ENCODE measurements at places on chromosomes 11 and 22.

DNA sequence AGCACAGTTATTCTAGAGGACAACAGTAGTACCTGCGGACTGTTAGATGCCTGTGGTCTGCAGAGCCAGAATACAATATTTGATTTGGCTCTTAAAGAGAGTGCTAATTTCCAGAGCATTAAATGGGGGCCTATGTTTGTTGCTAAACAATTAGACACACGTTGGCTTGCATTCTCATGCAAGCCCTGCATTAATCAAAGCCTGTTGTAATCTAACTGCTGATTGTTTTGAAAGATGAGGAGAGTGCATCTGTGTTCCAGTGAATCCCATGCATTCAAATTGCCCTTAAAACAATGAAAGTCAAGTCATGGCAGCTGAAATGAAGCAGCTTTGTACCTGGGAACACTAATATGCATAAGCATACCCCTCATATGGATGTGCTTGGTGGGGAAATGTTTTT is 419.4 kb downstream of the DYNC2H1 start:
- DNase-seq = no peak

- no peak for DNase-seq
Measured at GRCh38 chr11:39992551-39992950, 1466.9 kb downstream of the LRRC4C start.

DNA sequence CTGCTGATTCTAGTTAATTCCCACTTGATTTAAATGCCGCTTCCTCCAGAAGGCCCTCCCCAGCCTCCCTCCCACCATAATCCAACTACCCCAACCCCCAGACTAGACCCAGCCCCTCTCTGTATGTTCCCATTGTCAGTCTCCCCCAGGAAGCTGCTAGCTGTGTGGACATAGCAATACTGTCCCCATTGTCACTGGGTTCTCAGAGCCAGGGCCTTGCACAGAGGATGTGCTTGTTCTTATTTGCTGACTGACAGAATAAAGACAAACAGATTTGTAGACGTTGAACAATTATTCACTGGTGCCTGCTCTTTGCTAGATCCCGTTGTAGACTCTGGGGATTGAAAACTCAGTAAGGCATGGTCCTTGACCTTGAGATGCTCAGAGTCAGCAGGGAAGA is 45.7 kb upstream of the NAV2 start:
- DNase-seq = no peak

DNA sequence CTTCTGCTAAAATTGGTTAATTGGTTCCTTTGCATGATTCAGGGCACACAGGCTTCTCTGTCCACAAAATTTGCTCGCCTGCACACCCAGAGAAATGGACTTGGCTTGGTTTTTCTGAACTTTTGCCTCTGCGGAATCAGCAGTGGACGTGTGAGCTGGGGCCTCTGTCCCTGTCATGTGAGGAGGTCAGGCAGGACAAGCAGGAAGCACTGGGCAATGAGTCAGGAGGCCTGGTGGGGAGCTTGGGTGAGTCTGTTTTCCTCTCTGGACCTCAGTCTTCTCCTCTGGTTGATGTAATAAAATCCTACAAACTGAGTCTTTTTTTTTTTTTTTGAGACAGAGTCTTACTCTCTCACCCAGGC is 10.4 kb upstream of the CELSR1 start:
- no peak for DNase-seq

GRCh38 chr22:37926771-37927636 is 20.9 kb downstream of the MICALL1 start:
- DNase-seq = no peak

DNA sequence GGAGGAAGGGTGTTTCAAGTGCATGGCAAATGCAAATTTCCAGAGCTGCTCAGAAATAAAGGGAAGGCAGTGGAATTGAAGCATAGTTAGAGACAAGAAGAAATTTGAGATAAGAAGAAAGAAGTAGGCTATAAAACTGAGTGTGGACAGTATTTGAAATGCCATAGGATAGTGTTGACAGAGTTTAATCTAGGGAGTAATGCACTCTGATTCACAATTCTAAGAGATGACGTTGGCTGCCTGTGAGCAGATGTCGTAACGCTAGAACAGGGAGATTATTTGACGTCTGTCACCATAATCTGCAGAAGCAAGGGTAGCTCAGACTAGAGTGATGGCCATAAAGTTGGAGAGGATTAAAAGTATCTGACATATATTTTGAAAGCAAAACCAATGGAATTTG is 389.9 kb upstream of the KIRREL3 start:
- no peak for DNase-seq

DNA sequence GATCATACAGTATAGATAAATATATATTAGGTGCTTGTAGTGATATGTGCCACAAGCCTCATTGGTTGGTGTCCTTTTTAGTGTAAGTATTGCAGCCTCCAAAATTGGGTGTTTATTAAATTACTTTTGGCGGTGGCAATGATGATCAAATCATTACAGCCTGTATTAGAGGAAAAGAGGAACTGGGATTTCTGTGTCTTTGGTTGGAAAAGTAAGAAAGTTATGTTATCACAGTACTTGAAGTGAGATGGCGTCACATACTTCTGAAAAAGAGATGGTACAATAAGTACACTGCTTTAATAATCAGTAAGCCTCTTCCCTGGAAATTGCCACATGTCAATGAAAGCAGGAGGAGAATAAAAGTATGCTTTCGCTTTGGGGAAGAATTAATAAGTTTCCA is 523 bp upstream of the MPZL3 start:
- no peak for DNase-seq

DNA sequence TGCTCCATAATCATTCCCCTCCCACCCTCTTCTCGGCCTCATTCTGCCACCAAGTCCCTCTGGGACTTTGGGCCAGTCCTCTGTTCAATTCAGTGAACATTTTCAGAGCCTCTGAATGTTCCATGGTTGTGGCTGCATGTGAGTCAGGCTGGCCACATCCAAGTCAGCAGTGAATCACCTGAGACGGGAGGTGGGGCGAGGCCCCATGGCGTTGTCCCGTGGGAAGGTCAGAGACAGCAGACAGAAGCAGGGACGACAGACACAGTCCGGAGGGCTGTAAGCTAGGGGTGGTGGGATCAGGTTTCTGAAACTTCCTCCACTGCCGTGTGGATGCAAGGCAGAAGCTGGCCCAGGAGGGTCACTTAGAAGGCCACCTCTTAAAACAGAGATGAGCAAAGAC is 324.8 kb downstream of the MN1 start:
- no peak for DNase-seq

GRCh38 chr11:13354335-13354734 is 76.7 kb downstream of the BMAL1 start:
- no peak for DNase-seq

- DNase-seq = no peak
Measured at GRCh38 chr11:62030071-62030684, 62.7 kb upstream of the FTH1 start.

DNA sequence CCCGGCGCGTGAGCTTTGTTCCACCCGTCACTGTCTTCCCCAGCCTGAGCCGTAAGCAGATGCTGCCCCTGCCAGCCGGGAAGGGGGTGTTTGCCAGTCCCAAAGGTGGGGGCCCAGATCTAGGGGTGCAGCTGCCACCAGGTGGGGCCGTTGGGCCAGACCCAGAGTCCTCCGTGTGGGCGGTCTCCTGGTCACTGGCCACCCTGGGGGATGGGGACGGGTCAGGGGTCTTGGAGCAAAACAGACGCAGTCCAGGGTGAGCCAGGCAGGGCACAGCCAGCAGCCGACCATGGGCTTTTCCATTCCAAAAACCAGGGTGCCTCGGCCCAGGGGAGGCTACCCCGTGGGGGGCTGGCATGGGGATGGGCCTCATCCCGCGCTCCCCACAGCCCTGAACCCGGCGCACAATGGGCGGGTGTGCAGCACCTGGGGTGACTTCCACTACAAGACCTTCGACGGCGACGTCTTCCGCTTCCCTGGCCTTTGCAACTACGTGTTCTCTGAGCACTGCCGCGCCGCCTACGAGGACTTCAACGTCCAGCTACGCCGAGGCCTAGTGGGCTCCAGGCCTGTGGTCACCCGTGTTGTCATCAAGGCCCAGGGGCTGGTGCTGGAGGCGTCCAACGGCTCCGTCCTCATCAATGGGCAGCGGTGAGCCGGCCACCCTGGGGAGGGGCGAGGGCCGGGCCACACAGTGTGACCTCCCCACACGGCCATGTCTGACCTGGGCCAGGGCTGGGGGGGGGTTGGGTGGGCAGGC is 3.5 kb downstream of the MUC5B start:
- DNase-seq = no peak

GRCh38 chr11:66386171-66387069 is 14.9 kb upstream of the SLC29A2 start:
- peak; percentile 76 for DNase-seq

DNA sequence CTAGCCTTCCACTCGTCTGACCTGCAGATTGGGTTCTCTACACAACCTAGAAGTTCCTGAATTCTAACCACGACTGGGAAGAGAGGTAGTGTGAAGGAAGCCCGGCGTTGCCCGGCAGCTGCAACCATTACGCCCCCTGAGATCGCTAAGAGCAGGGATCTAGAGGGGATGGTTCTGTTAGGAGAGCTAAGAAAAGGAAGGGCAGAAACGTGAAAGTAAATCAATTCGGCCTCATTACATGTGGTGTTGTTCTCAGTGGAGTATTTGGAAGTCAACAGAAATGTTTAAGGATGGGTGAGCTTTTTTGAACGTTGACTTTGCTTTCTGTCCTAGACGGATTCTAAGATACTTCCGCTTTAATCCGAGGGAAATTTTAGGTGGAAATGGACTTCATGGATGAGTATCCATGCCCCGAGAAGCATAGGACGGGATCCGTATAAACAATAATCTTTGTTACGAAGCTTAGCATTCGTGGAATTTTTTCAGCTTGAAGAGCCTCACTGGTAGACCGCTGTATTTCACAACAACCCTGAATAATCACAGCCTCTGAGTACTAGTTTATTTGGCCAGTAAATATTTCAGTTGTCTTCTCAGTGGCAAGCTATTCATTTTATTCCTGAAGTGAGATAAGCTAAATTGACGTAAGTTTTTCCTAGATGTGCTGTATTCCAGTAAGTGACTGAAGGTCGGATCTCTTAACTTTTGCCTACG is 629 bp downstream of the ATP5MG start:
- DNase-seq = no peak

GRCh38 chr22:28594076-28594796 is 85.4 kb downstream of the TTC28 start:
- no peak for DNase-seq

DNA sequence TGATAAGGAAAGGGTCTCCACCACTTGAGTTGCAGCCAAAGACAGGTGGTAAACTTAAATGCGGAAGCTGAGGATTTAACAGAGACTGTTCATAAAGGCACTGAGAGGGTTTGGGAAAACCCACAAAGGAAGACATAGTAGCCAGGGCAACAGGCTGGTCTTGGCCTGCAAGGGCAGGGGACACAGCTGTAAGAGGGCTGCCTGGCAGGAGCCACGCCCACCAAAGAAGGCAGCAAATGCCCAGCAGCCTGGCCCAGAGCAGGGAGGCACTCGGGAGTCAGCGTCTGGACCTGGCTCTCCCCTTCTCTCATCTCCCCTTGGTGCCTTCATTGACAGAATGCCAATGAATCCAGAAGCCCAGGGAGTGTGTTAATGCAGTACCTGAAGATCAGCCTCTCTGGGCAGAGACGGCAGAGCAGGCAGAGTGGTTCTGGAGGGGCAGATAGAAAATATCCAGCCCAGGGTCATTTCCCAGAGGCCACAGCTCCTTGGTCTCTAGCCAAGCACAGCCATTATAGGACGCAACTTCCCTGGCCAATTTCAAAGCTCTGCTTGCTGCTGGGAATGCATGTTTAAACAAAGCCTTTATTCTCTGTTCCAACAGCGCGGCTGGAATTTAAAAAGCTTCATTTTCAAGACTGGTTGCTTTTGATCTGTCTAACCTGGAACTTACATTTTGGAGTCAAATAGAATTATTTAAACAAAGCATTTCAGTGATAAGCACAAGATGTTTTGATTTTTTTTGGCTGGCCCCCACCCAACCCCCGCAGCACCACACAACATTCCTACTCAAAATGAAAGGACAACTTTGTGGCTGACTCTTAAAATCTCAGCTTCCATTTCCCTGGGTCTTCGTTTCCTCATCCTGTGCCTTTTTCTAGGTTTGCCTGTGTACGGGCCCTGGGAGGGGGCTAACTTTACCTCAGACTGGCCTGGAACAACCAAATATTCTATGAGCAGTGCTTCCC is 125.6 kb upstream of the LMO1 start:
- no peak for DNase-seq

- DNase-seq = no peak
Measured at GRCh38 chr11:72683782-72684200, 9.6 kb upstream of the PDE2A start.

DNA sequence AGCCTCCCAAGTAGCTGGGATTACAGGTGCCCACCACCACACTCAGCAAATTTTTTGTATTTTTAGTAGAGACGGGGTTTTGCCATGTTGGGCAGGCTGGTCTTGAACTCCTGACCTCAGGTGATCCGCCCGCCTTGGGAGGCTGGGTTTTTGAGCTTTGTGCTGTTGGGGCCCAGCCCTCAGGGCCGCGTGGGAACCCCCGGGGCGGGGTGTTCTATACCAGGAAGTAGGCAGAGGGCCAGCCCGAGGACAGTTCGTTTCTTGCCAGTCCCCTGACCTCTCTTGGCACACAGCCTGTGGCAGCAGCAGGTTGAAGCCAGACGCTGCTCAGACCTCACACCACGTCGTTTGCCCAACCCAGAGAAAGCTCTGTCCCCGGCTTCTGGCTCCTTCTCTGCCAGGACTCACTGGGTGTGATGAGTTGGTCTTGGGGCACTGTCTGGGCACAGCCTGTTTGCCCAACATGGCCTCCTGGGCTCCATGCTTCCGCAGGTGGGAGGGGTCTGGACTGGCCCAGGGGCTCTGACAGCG is 24.9 kb upstream of the CHKA start:
- DNase-seq = peak; percentile 94

DNA sequence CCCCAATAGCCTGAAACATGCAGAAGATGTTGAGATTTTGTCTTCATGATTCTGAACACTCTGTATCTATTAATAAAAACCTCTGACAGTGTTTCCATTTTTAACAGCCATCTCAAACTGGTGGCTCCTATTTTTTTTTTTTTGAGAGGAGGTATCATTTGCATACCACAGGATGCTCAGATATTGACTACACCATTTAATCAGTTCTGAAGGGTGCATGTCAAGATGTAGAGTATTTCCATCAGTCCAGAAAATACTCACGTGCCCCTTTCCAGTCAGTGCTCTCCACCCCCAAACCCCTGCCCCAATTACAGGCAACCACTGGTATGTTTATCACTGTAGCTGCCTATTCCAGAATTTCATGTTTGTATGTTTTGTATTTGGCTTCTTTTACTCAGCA is 85.3 kb upstream of the SORL1-AS1 start:
- DNase-seq = no peak

DNA sequence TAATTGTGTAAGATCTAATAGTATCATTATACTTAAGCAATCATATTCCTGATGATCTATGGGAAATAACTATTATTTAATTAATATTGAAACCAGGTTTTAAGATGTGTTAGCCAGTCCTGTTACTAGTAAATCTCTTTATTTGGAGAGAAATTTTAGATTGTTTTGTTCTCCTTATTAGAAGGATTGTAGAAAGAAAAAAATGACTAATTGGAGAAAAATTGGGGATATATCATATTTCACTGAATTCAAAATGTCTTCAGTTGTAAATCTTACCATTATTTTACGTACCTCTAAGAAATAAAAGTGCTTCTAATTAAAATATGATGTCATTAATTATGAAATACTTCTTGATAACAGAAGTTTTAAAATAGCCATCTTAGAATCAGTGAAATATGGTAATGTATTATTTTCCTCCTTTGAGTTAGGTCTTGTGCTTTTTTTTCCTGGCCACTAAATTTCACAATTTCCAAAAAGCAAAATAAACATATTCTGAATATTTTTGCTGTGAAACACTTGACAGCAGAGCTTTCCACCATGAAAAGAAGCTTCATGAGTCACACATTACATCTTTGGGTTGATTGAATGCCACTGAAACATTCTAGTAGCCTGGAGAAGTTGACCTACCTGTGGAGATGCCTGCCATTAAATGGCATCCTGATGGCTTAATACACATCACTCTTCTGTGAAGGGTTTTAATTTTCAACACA is 6.4 kb downstream of the BIRC3 start:
- DNase-seq = no peak

All from NCI-H2029 (cell line).